ENCODE measurements at places on chromosomes 6 and 20.

GRCh38 chr6:109964949-109965348, 13.2 kb upstream of the GPR6 start:
- no peak for DNase-seq

GRCh38 chr20:137668-138490, 4.5 kb upstream of the DEFB126 start:
- DNase-seq = no peak

DNA sequence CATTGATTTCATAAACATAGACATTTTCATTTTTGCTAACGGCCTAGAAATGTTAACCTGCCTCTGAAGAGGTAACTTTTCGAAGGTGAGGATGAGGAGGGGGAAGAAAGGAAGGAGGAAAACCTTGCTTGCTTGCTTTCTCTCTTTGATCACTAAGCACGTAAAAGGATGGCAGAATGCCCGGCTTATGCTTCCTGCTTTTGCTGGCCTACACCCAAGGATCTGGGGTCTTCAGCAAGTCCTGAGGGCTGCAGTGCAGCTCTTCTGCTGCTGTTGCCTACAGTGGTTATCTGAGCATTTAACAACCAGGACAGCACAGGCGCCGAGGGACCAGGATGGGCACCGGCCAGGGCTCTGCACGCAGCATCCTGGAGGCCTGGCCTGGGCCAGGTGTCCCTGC, 150.8 kb upstream of the TAB2 start:
- DNase-seq = no peak

GRCh38 chr6:44262467-44263353, 2.6 kb downstream of the NFKBIE start:
- DNase-seq = no peak

DNA sequence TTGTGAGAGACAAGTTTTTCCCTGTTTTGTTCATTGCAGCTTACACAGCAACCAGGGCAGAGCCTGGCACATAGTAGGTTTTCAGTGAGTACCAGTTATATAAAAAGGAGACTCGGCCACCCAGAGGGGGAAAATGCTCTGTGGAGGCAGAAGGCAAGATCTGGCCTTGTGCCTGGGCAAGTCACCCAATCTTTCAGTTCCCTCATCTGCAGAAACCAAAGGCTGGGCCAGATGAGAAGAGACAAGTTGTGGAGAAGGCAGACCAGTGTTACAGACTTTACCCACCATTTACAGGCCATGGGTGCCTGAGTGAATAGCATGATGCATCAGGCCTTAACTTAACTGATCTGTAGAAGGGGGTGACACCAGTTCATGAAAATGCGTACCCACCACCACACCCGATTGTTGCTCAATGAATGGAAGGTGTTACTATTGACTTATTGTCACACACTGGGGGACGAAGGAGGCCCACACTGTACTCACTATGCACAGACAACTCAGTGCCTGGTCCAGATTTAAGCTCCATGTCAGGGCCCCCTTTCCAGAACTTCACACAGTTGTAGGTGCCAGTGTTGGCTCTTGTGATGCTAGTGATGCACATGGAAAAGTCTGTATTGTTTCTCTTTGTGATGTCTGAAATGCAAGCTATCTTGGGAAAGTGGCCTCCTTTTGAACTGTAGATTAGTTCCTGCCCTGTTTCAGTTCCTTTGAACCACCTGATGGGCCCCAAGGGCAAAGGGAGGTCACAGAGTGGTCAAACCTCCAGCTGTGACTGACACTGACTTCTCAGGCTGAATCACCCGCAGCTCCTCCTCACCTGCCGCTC, 64.3 kb upstream of the SIRPG start:
- DNase-seq = no peak

DNA sequence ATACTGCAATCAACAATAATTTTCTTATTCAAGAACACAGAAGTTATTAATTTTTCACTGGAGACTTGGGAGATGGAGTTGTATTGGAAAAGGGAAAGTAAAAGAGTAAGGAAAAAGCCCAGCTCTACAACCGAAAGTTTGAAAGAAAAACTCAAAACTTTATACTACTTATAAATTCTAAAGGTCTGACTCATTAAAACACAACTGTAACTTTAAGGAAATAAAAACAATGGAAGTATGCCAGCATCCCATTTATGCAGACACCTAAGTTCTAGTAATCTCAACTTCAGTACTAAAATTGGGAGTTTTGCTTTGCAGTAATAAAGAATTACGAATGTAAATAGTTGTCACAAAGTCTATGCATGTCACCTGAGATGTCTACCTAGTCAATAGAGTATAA, 80.6 kb downstream of the IRAK1BP1 start:
- no peak for DNase-seq

DNA sequence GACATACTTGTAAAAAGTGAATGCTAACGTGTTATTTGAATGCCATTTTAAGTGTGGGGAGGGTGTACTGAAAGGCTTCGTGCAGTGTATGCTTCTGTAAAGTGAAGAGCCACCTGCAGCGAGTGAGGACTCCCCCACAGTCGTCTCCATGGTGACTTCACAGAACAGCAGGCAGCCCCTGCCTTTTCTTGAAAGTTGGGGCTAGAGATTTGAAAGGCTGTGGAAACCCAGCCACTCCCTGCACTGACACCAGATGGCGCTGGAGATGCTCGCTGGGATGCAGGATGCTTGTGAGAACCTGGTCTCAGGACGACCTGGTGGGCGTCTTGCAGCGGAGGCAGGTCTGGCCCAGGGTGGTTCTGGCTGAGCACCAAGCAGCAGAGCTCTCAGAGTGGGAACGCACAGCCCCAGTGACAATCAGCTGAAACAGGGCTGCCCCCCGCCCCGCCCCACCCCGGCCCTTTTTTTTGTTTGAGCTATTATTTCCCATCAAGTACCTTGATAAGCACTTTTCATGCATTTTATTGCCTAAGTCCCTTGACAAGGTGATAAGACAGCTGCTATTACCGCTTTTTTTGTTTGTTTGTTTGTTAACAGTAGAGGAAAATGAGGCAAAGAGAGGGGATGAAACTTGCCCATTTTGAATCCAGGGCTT, 150.3 kb downstream of the SYCP2 start:
- no peak for DNase-seq

DNA sequence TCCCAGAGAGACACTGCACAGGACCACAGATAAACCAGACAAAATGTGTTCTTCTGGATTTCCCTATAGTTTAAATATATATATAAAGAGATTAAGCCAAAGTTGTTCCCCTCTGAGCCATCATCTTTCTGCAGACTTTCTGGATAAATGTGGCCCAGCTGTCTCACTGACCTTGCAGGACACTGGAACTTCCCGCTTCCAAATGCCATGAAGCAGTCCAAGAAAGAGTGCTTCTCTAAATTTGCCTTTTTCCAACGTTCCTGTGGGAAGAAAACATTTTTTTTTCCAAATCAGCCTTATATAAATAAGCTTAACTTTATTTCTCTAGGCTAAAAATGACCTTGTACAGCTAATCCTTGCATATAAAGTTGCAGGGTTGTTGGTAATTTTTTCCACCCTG, 65.7 kb downstream of the CYP39A1 start:
- no peak for DNase-seq

DNA sequence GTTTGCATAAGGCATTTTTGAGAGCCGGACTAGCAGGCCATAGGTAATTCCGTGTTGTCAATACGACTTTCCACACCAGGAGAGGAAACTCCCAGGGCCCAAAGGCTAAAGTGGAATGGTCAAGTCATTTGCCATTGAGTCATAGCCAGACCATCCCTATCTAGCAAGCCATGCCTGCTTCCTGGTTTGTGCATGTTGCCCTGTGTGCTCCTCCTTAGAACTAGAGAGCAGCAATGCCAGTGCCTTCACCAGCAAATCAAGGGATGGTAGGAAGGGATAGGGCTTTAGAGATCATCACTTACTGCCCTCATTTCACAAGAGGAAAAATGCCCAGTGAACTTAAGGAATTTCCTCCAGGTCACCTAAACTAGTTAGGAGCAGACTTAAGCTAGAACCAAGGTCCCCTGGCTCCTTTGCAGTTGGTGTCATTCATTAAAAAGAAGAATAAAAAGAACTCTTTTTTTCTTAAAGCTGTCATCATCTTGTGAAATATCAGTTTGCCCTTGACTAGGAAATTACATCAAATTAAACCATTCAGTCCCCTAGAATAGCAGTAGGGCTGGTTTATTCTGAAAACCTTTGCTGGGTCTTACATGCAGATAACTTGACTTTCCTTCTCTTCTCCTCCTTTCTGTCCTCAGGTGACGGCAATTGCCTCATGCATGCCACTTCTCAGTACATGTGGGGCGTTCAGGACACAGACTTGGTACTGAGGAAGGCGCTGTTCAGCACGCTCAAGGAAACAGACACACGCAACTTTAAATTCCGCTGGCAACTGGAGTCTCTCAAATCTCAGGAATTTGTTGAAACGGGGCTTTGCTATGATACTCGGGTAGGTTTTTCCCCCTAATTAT, 7.4 kb downstream of the TNFAIP3 start:
- DNase-seq = no peak

GRCh38 chr6:33073431-33073871, at the start of gene HLA-DPA1:
HLA-DPA1 (minus strand) TSS chr6:33073649.
- DNase-seq = no peak

DNA sequence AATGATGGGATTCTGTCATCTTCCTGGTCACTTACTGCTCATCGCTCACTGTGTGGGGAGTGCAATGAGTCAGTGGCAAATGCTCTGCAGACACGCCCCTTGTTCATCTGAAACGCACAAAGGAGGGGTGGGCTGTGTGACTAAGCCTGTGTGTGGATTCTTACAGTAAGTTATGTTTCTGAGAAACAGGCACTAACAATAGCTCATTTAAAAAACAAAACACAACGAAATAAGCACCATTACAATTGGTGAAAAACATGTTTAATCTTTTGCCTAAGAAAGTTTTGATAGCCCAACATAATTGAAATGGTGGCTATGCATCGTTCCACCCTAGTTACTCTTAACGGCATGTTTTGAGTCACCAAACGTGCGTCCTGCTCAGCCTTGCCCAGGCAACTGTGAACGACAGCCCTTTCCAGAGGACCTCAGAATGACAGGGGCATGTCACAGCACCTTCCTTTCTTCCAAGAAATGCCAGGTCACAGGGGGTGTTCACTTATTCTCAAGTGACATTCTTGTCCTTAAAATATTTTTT, 118.4 kb upstream of the SGK1 start:
- no peak for DNase-seq

GRCh38 chr6:10194816-10195672, 219.8 kb downstream of the TFAP2A start:
- no peak for DNase-seq

- no peak for DNase-seq
These were observed 10.9 kb upstream of the B4GALT5 start for GRCh38 chr20:49724408-49725223.

- no peak for DNase-seq
These were observed 49.9 kb upstream of the GTSF1L start for GRCh38 chr20:43776691-43777090.

- no peak for DNase-seq
These were observed 49.3 kb downstream of the SIRPA start for GRCh38 chr20:1944345-1945091.

- DNase-seq = no peak
These were observed 2.3 kb upstream of the RAMACL start for GRCh38 chr6:166588691-166589336.

DNA sequence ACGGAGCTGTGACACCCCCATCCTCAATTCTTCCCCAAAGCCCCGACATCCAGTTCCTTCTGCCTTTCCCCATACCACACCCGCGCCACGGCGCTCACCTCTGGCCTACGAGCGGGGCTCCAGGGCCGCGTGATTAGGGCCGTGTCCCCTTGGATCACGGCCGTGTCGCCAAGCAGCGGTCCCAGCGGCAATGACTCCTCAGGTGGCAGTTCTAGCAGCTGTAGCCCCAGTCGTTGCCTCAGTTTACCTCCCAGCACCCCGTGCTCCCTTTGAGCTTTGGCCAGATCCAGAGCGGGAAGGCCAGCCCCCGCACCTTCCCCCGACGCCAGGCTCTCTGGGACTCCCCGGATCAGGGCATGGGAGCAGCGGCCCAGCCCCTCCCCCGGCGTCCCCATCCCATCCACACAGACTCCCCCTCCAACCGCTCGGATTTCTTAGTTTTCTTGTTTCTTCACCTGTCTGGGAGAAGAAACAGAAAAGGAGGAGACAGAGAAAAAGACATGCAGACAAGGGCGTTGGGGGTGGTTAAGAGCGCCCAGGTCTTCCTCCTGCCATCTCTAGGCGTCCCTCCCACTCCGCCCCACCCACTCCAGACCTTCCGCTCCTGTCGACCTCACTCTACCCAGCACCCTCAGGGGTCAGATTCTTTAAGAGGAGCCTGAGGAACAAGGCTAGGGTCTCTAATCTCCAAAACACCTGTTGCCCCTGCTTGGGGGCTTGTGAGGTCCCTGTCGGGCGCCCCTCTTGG, at the start of gene DDAH2:
DDAH2 (minus strand) TSS at position 533 of the 748 bp plus-strand sequence; CDS start at position 395, 138 bp downstream.
- no peak for DNase-seq

DNA sequence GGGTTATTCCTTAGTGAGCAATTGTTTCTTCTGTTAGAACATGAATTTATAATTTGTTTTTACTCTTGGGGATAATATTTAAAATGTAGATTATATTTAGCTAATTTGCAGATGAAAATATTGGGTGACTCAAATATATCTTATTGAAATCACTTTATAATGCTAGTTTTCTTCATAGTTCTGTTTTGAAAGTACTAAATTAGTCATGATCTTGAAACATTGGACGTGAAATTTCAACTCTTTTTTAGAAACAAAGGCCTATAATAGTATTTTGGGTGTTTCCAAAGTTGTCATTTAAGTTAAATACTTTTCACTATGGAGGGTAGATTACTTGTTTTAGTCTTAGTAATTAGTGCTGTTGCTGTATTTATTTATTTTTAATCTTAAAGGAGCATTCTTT, 250.9 kb downstream of the UTRN start:
- DNase-seq = no peak

- DNase-seq = no peak
These were observed 150.7 kb downstream of the FARS2 start for GRCh38 chr6:5412017-5412416.

DNA sequence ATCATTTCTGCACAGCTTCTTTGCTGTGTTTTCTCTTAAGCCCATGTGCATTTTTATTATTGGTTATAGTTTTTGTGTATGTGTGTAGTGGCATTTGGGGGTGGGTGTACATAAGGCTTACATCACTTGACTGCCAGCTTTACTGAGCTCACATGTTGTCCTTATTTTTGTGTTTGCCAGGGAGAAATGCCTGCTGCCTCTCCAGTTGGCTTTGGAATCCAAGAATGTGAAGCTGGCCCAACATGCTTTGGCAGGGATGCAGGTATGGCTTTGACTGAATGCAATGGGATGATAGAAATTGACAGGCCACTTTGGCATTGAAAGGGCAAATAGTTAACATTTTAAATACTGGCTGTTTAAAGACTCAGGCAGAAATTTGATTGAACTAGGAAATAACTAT, 11.4 kb downstream of the PBOV1 start:
- DNase-seq = no peak

Measured in LNCaP clone FGC (cell line).